ENCODE measurements at places on chromosomes 7 and 10.

GRCh38 chr10:96622013-96622787, 35.4 kb upstream of the TM9SF3 start:
- no peak for DNase-seq

DNA sequence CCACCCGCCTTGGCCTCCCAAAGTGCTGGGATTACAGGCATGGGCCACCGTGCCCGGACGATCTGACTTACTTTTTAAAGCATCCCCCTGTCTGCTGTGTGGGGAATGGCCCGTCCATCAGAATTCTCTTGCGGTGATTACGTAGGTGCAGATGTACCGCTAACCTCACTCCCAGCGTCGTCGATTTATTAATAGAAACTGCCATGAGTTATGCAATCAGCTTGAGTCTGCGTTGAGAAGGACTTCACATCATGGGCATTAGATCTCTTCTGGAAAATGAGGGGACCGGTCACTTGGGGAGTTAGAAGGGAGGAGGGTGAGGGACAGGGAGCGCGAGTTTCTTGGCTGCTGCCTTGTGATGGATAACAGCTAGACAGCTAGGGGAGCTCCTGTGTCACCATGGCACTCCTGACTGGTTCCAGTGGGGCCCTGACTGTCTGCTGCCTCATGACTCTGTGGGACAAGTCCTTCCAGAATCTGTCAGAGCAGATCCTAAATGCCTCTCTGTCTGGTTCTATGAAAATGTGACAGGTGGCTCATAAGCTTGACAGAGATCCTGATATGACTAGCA, 35.2 kb downstream of the POR start:
- no peak for DNase-seq

GRCh38 chr10:110170142-110170971, 37.0 kb upstream of the MXI1 start:
- DNase-seq, result no peak

DNA sequence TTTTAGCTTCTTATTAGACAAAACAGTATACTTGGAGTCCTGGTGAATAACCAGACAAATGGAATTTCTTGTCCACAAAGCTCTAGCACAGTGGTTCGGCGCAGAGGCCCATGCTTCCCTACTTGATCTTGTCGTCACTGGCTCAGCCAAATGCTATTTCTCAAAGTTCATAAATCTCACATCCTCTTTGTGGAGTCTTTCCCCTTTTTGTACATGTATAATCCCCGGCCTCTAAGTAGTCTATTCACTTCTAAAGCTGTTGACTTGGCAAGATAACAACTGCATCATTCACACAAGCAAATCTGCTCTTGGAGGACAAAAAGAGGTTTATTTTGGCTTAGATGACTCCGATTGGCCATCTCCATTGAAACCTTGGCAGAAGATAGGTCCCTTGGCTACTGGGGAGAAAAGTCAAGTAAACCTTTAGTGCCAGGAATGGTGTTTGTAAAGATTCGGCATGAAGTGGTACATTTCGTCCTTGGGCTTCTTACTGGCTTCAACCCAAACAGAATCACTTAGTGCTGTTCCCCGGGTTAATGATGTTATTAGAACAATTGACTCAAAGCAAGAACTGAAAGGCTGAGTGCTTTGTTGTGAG, 5.1 kb upstream of the AKR1E2 start:
- no peak for DNase-seq

GRCh38 chr10:124047427-124048152, 45.8 kb downstream of the CHST15 start:
- no peak for DNase-seq

DNA sequence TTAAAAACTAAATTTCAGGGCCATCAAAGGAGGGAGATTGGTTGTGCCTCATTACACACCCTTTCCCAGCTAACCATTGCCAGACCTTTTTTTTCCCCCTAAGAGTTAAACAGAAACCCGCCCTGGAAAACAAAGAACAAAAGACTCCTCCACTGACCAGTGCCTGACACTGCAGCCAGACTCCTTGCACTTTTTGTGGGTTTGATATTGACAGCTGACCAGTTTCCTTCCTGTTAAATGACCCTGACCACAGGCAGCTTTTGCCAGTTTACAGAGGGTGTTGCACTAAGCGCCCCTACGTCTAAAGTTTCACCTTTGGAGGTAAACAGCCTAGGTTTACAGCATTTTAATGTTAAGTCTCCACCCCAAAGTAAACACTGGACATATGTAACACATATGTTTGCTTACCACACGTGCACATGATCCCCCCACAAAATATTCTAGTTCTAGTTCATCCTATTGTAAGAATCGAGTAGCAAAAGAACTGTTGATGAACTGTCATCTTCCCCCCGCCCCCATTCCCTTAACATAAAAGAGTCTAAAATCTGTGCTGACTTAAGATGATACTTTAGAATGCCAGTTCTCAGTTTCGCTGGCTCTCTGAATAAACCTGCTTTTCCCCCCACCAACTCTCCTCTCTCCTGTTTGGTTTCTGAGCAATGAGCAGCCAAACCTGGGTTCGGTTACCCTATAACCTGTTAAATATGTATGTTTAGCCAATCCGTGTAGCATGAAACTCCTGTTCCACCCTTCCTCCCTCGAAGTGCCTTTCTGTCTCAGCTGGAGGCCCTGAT, 38.0 kb downstream of the FOXI2 start:
- DNase-seq, result no peak

DNA sequence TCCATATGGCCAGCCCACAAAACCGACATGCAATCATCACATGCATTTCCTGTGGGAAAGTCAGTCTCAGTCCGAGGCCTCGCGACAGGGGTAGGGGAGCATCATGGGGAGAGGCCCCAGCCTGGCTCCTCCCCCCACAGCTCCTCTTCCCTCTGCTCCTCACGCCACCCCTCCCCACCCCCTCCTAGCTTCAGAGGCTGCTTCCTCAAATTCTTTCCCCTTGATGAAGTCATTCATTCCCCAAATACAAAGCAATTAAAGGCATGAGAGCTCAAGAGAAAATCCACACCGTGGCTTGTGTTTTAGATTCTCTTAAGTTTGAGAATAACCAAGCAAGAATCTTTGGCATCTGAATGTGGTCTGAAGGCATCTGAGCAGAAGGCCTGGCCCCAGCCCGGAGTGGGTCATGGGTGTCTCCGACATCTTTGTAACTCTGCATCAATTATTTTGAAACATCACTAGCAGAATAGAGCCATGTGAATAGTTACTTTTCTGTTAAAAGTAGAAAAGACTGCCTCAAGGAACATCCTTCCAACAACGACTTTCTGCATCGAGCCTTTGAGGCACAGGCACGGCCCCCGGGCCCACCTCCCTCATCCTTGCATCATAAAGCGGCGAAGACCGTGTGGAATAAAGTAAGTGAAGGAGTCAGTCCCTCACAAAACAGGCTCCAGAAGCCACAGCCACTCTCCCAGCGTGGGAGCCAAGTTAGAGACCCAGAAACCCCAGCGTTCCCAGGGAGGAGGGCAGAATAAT, 90.9 kb downstream of the DIP2C start:
- DNase-seq, result peak; percentile 93

DNA sequence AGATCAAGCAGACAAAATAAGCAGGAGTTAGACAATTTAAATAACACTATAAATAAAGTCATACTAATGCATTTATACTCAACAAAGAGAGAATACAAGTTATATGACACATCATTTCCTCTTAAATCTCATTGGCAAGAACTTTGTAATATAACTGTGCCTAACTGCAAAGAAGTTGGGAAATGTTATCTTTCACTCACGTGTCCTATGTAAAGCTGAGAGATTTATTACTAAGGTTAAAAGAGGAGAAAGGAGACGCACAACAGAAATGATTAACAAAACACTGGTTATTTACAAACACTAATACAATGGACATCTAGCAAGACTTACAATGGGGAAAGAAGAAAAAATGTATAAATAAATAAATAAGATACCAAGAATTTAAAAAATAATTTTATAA, 12.7 kb upstream of the TMEM273 start:
- peak; percentile 24 for DNase-seq

GRCh38 chr10:69846293-69846921, 44.7 kb downstream of the COL13A1 start:
- DNase-seq, result no peak

DNA sequence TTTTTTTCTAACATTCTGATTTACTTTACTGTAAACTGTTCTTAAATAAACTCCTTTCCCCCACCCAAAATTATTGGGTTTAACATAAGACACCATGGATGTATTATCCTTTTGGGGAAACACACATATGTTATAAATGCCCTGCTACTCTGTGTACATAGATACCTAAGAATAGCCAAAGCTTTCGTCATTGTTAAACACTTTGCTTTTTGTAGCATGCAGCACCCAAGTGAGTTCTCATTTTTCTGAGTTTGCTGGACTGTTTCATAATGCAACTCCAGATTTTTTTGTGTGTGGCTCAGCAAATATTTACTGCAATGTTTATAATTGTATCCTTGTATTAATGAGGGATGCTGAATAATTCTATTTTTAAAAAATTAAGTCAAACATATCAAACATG, 86.9 kb downstream of the VTI1A start:
- DNase-seq, result no peak

DNA sequence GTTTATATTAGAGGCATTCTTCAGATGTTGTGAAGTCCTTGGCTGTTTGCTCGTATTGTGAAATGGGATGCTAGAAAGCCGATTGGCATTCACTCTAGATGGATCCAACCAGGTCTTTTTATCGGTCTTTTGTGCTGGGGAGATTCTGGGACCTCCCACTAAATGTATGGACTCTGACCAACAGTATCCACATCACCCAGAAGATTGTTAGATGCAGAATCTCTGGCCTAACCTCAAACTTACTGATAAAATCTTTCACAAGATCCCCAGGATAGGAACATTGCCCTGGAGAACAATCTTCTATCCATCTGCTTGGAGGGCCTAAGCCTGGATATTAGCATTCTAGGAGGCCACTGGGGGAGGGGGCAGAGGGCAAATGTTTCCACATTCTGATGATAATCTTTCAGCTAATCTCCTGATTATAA, 160.9 kb downstream of the PLXDC2 start:
- no peak for DNase-seq

GRCh38 chr10:129755621-129756020, 208.5 kb downstream of the EBF3 start:
- no peak for DNase-seq

GRCh38 chr10:22544325-22545068, 169.9 kb downstream of the PIP4K2A start:
- DNase-seq, result no peak

DNA sequence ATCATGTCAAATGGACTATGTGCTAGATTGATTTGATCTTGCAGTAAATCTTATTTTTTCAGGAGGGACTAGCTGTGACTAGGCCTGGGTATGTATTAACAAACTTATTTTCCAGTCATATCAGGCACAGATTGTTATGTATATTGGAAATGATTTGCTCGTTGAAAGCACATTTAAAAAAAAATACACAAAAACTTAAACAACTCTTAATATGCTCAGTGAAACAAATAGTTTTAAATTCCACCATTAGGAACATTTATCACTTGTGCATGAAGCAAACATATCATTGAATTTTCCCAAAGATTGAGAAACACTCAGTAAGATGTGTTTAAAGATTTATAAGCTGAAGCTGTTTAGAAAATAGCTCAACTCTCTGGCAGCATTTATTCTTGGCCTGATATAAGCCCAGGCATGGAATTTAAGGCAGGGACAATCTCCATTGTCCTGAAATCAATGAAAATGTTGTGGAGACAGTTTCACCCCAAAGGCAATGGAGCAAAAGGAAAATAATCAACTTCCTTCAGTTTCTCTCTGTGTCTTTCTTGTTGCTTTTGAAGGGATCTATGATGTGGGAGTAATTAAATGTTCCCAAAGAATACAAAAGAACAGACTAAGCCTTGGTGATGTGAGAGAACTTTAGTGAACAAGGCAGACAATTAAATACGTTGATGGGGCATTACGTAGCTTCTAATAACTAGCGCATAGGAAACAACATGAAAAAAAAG, 250.3 kb downstream of the GPR37 start:
- no peak for DNase-seq

DNA sequence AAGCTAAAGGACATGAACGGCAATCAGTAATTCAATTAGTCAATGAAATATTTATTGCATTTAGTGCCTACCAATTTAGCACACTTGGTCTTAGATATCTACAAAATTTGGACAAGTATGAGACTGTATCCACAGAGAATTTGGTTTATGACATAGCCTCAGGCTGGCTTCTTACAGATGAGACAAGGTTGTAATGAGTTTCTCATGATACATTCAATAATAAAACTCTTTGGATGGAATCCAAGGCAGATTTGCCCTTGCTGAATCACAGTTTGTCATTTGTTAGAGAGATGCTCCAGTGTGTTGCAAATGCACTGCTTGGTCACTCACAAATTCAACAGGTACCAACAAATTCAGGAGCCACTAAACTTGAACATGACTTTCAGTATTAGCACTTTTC, 162.5 kb downstream of the GPR37 start:
- peak; percentile 0 for DNase-seq

- no peak for DNase-seq
Observed at GRCh38 chr10:23358357-23358756, 13.8 kb upstream of the C10orf67 start.

DNA sequence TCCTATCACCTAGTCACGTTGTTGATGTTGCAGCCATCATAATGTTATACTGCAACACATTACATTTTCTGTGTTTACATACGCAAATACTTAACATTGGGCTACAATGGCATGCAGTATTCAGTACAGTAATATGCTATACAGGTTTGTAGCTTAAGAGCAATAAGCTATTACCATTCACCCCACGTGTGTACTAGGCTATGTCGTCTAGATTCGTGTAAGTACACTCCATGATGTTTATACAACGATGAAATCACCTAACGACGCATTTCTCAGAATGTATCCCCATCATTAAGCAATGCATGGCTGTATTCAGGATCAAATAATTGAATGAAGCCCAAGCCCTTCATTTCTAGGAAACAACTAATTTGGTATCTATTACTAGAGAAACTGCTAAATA, 43.4 kb upstream of the C1GALT1 start:
- DNase-seq, result no peak

- no peak for DNase-seq
Observed at GRCh38 chr7:35418716-35419390, 165.0 kb upstream of the TBX20 start.

- DNase-seq, result peak; percentile 77
Observed at GRCh38 chr10:32377458-32378259, 30.7 kb upstream of the EPC1 start.

DNA sequence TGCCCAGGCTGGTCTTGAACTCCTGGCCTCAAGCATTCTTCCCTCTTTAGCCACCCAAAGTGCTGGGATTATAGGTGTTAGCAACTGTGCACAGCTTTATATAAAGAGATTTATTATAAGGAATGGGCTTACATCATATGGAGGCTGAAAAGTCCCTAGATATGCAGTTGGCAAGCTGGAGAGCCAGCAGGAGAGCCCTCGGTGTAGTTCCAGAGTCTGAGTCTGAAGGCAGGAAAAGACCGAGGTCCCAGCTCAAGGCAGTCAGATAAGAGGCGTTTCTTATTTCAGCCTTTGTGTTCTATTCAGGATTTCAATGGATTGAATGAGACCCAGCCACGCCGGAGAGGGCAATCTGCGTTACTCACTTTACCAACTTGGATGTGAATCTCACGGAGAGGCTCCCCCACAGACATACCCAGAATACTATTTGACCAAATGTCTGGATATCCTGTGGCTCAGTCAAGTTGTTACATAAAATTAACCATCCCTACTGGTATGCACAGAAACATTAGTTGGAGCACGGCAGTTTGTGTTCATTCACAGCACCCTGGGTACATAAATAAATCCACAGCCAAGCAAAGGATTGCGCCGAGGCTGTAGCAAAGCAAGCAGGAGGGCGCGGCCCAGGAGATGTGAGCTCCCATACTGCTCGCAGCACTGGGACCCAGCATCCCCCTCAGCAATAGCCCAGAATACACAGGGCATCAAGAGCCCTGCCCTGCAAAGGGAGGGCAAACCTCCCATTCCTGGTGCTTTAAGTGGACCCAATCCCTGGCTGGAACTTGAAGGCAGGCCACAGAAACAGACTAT, 158.4 kb upstream of the ZNF32 start:
- no peak for DNase-seq

- DNase-seq, result no peak
Observed at GRCh38 chr10:118467200-118467599, 125.1 kb upstream of the FAM204A start.
